ENCODE measurements at places on chromosomes 5 and 9.

DNA sequence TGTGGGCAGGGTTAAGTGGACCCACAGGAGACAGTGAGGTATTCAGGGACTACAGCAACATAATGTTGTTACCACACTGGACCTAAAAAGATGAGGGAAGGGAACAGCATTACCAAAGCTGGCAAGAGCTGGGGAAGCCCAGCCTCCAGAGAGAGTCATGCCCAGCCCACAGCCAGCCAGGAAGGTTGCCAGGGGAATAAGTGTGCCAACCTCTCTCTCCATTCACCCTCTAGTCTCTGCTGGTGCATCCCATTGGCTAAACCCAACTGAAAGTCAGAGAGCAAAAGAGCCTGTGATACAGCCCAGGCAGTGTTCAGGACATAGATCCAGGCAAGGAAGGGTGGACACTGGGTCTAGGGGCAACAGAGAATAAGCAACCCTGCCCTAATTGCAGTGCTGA, 35.8 kb upstream of the AFAP1L1 start:
- DNase-seq, result no peak

DNA sequence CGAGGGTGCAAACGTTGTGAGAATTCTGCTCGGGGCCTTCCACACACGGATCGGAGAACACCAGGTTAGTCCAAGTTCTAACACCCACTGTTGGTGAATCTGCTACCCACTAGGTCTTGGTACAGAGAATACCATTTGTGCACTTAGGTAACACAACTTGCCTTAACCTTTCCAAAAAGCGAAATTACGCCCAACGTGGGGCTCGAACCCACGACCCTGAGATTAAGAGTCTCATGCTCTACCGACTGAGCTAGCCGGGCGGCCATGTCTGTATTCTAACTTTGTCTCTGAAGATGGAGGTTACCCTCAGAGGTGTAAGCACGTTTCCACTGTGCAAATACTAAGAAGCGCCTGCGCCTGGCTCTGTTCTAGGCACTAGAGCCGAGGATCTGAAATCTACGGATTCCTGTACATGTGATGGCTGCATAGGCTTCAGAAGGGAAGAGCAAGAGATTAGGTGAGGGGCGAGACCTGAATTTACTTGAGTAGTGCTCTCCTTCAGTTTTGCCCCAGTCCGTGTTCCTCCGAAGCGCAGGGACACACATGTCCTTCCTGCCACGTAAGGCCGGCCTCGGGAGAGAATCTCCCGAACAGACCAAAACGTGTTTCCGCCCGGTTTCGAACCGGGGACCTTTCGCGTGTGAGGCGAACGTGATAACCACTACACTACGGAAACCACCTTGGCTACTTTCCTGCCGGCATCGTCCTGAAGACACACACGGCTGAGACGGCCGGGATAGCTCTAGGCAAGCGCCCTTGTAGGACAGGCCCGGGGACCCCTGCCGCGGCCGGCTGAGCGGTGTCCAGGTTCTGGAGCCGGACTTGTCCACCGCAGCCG, 1.1 kb upstream of the TRIM41 start:
- peak; percentile 98 for DNase-seq

GRCh38 chr5:8349855-8350254, 480.9 kb downstream of the MTRR start:
- no peak for DNase-seq

GRCh38 chr5:100647461-100648230, 112.5 kb downstream of the FAM174A start:
- no peak for DNase-seq

- no peak for DNase-seq
These were observed 116.6 kb upstream of the BNC2 start for GRCh38 chr9:16987026-16987425.

- DNase-seq, result no peak
These were observed 23.6 kb upstream of the PDE4D start for GRCh38 chr5:59917121-59917520.

- DNase-seq, result no peak
These were observed 59.8 kb upstream of the POU5F2 start for GRCh38 chr5:93800988-93801811.

GRCh38 chr9:105950448-105950847, 256.1 kb downstream of the TMEM38B start:
- no peak for DNase-seq

Measured in activated T-helper 1 cell treated with anti-CD3 and anti-CD28 coated beads, Interleukin-2, amount 50 U/mL, for 16 hours (primary cell).